ENCODE measurements at places on chromosomes 13 and 19.
A peak's percentile ranks its signal among the peaks of the same experiment; 100 is the strongest.

GRCh38 chr13:110571896-110572777 is 10.6 kb upstream of the RAB20 start:
- no peak for DNase-seq

DNA sequence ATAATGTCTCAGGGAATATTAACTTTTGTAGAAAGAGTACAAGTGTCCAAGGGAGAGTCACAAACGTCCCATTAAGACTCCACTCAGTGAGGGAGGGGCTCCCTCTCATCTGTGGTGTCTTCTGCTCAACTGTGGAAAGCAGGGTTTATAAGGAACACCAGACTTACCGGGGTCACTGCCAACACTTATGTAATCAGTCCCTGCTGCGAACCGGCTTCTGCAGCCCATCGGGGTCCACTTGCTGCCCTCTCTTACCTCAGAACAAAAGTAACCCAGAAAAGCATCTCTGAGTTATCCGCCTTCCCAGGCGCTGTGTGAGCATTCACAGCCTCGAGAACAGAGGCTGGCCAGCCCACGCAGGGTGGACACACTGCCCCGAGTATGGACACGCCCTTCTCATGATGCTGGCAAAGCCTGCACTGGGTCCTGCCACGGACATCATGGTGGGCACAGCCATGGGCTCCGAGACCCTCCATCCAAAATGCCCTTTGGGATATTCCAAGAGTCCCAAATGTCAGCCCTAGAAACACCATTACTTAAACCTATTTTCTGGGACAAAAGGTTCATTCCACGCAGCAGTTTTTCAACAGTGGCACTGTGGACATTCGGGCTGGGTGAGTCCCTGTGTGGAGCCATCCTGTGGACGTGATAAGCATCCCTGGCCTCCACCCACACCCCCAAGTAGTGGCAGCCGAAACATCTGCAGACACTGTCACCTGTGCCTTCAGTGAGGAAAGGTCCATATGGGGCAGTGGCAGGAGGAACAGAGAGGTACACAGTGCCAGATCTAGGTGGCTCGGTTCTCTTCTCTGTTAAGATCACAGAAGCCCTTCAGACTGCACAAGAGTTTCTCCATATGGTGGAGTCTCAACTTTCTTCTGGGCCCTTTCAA is 63.9 kb downstream of the STK24 start:
- no peak for DNase-seq

DNA sequence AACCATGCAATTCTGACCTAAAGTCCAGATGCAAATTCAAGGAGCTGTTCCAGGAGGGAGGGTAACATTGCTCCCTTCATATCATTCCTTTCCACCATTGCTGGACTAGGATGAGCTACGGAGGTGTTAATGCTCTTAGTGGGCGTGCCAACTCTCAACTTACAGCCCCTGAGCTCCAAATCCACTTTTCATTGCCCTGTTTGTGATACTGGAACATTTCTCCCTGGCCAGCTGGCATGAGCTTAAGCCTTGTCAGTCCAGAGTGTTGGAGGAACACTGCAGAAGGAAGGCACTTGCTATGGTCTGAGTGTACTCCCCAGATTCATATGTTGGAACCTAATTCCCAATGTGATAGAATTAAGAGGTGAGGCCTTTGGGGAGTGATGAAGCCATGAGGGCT is 70.4 kb upstream of the FARP1 start:
- DNase-seq = no peak

- DNase-seq = no peak
Observed at GRCh38 chr19:6223461-6224307, 56.1 kb downstream of the MLLT1 start.

GRCh38 chr13:109160357-109160756 is 530.9 kb downstream of the MYO16 start:
- DNase-seq = no peak

GRCh38 chr19:56840451-56841192 is at the start of the genes PEG3 and ZIM2:
TSS of gene PEG3 (minus strand) at chr19:56840726. CDS start at chr19:56824655, 16,071 bp downstream.
TSS of gene ZIM2 (minus strand) at chr19:56840726. CDS start at chr19:56824277, 16,449 bp downstream.
- DNase-seq = no peak

- DNase-seq = no peak
Observed at GRCh38 chr13:47832458-47832972, 168.6 kb downstream of the SUCLA2 start.

- DNase-seq = no peak
Observed at GRCh38 chr13:44434766-44435141, 61.1 kb downstream of the SERP2 start.

GRCh38 chr13:31090961-31091624 is 70.6 kb downstream of the HSPH1 start:
- no peak for DNase-seq

- no peak for DNase-seq
Observed at GRCh38 chr19:35246466-35247092, 2.2 kb upstream of the LSR start.

- DNase-seq = no peak
Observed at GRCh38 chr19:37803249-37803840, 24.0 kb upstream of the ZNF573 start.

GRCh38 chr19:1864480-1865171 is 1.2 kb upstream of the KLF16 start:
- DNase-seq = peak; percentile 78

DNA sequence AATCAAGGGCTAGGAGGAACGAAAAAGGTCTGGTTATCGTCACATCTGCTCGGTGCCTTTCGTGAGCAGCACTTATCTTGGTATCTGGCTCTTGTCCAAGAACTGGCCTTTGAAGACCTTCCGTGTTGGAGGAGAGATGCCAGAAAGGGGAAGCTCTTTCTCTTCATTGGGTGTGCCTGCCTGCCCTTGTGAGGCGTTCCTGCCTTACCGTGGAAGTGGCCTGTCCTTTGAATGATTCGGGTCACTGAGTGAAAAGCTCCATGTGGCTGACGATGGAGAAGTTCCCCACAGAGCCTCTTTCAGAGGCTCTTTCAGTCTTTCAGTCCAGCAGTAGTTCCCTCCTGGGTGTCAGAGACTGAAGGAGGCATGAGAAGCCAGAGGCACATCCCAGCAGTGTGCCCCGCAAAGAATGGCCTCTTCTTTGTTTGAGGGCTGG is 121.5 kb upstream of the SLC10A2 start:
- DNase-seq = no peak

DNA sequence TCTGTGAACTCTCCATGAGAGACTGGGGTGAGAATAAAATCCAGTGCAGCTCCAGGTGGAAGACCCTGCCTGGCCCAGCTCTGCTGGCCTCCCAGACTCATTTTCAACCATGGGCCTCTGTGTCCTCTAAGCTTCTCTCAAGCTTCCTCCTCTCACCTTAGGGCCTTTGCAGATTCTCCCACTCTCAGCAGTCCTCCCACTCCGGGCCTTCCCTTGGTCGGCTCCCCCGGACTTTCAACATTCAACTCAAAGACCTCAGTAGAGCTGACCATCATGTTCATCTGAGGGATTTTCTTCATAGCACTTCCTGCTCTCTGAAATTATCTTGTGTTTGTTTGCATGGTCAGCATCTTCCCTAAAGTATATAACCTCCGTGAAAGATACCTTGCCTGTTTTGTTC is 370.5 kb upstream of the ZNF507 start:
- no peak for DNase-seq

DNA sequence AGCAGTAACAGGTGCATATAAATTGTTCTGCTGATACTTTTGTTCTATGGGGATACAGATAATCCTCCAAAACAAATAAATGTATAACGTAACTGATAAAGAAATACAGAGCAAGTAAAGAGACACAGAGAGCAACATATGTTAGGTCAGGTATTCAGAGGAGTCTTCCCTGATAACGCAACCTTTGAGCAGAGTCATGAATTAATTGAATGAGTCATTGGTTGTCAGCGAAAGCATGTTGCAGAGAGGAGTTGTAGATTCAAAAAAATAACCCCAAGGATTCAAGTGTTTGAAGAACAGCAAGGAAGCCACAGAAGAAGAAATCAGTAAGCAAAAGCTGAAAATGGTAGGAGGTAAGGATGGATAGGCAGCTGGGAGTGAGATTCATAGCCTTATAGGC is 245.2 kb downstream of the TBC1D4 start:
- DNase-seq = no peak

- DNase-seq = no peak
Observed at GRCh38 chr13:92963029-92963428, 263.6 kb upstream of the GPC6 start.

- peak; percentile 61 for DNase-seq
Observed at GRCh38 chr19:47074621-47075020, 26.2 kb upstream of the TMEM160 start.

- no peak for DNase-seq
Observed at GRCh38 chr13:93450191-93450621, 223.6 kb downstream of the GPC6 start.

- no peak for DNase-seq
Observed at GRCh38 chr19:33333642-33334041, 31.3 kb upstream of the CEBPA start.

DNA sequence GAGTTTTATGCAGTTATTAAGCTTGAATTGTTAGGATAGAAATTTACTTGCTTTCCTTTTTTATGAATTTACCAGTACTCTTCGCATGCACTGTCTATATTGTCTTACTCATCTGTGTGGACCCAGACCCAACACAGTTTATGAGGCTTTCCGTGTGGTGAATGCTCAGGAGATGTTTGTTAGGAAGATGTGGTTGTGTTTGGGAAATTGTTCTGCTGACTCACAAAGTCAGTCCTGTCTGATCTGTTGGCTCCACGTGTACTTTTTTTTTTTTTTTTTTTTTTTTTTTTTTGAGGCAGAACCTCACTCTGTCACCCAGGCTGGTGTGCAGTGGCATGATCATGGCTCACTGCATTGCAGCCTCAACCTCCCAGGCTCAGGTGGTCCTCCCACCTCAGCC is 532.5 kb downstream of the LMO7 start:
- DNase-seq = no peak

- peak; percentile 89 for DNase-seq
Observed at GRCh38 chr19:41426952-41427646, at the start of gene B3GNT8. TSS of gene B3GNT8 (minus strand) at chr19:41427374. CDS start at chr19:41426778, 596 bp downstream.

DNA sequence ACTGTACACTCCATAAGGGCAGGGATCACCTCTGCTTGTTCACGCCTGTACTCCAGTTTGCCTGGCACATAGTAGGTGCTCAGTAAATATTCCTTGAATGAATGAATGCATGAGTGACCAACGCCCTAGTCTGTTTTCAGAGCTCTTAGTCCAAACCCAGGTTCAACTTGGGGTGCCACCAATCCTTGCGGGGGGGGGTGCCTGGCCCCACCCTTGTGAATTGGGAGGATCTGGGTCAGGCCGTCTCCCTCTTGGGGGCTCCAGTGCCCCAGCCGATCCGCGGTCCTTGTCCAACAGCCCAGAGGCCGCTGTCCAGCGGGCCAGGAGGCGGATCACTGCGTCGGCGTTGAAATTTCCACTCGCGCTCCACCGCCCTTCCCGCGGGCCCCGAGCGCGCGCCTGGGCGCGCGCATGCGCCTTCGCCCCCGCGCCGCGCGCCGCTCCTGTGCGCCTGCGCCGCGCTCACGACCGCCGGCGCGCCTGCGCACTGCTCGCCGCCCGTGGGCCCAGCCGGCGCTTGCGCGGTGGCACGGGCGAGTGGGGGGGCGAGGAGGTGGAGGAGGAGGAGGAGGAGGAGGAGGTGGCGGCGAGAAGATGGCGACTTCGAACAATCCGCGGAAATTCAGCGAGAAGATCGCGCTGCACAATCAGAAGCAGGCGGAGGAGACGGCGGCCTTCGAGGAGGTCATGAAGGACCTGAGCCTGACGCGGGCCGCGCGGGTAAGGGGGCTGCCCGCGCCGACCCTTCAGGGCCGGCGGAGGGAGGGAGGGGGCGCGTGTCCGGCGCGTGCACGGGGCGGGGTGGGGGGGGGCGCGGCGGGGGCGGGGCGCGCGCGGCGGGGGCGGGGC is at the start of gene CRTC1:
TSS of gene CRTC1 (plus strand) at position 572 of the 849 bp plus-strand sequence. CDS start at position 595, 23 bp downstream.
- DNase-seq = peak; percentile 70

- no peak for DNase-seq
Observed at GRCh38 chr13:99967869-99968520, 3.6 kb downstream of the ZIC5 start.

- no peak for DNase-seq
Observed at GRCh38 chr13:26779321-26779720, 18.7 kb upstream of the GPR12 start.

- DNase-seq = no peak
Observed at GRCh38 chr13:67152085-67152484, 78.1 kb downstream of the PCDH9 start.

- DNase-seq = no peak
Observed at GRCh38 chr19:8148410-8149260, 757 bp downstream of the FBN3 start.

DNA sequence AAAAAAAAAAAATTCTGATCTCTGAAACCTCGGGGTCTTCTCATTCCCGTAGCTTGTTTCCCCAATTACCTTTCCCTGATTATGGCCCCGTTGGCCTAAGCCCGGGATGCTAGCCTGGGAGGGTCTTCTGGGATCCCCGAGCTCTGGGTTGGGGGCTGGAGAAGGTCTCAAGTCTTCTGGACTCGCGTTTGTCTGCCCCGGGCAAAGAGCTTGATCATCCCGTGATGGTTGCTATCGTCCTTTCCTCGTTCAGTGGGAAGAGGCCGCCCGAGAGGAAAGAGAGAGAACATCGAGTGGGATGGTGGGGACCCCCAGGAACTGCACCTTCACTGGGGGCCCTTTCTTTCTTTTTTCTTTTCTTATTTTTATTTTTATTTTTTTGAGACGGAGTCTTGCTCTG is 2.4 kb downstream of the GNA15 start:
- no peak for DNase-seq

- no peak for DNase-seq
Observed at GRCh38 chr19:543910-544608, at the start of gene GZMM. TSS of gene GZMM (plus strand) at chr19:544053. CDS start at chr19:544072, 19 bp downstream.

DNA sequence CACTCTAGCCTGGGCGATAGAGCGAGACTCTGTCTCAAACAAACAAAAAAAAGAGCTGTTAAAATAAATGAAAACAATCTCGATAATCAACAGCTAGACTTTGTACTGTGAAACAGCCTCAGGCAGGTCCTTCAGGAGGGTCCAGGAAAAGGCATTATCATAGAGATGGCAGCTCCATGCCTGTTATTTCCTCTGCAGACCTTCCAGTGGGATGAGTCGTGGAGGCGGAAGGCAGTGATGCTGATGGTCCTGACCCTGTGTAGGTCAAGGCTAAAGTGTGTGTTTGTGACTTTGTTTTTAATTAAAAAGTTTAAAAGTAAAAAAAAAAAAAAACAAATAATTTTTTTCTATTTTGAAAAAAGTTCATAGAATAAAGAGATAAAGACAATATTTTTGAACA is 117.4 kb downstream of the TNFRSF19 start:
- DNase-seq = no peak

DNA sequence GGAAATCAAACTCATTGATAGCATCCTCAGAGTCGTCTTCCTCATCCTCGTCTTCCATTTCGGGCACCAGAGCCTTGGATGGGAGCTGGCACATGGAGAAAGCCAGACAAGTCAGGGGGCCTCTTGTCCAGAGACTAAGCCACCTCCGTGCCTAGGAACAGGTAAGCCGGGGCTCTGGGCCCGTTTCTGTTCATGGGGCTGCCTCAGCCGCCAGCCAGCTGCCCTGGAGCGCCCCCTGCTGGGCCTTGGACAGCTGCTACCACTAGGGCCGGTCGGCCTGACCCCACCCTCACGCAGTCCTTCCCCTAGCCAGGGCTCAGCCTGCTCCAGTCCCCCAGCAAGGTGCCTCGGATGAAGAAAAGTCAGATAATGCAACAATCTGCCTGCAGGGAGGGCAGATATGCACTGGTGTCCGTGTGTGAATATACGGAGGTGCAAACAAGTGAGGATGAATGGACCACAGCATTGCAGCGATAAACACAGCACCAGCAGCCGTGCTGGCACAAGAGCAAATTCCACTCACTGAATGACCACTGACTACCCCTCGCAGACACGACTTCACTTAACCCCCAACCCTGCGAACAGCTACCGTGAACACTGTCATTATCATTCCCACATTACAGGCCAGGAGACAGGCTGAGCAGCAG is 11.9 kb upstream of the PRKD2 start:
- DNase-seq = peak; percentile 56

- DNase-seq = no peak
Observed at GRCh38 chr13:47017476-47017875, 120.6 kb upstream of the HTR2A start.

GRCh38 chr13:96816261-96816660 is 178.0 kb downstream of the OXGR1 start:
- no peak for DNase-seq
